ENCODE measurements at places on chromosomes 7 and 10.

GRCh38 chr10:44995914-44996669 is 4.6 kb upstream of the ZNF22 start:
- peak; percentile 24 for DNase-seq

GRCh38 chr7:27242555-27243339 is at the start of gene EVX1:
TSS of gene EVX1 (plus strand) at chr7:27242802. CDS start at chr7:27243031, 229 bp downstream.
- no peak for DNase-seq

GRCh38 chr7:157977306-157977705 is 610.3 kb downstream of the PTPRN2 start:
- DNase-seq: no peak

DNA sequence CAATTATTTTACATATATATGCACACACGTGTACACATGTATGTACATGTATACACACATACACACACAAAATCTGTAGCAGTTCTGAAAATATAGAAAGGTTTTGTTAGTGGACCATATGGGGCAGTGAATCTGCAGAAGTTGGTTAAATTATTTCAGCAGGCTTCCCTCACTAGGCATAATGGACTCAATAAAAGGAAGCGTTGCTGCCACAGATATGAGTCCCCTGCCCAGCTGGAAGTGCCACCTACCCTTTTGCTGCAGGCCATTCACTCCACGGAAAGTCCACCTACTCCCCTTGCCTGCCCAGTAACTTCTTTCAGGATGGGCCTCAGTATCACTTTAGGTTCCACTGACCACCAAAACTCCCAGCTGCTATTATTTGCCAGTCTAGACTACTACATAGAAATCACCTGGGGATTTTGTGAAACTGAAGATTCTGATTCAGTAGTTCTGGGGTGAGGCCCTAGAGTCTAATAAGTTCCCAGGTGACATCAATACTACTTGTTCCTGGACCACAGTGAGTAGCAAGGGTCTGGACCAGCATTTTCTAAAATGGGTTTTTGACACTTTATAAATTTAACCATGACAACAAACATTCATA is 29.3 kb upstream of the CROT start:
- DNase-seq: no peak

GRCh38 chr7:46707973-46708372 is 786.9 kb upstream of the IGFBP3 start:
- DNase-seq: no peak

GRCh38 chr10:77873536-77874380 is 52.8 kb downstream of the DLG5 start:
- peak; percentile 19 for DNase-seq

- DNase-seq: no peak
These were observed 138.5 kb downstream of the PLXNA4 start for GRCh38 chr7:132437730-132438129.

- no peak for DNase-seq
These were observed 181.5 kb upstream of the PLXNA4 start for GRCh38 chr7:132757783-132758182.

- no peak for DNase-seq
These were observed 12.0 kb upstream of the AOAH start for GRCh38 chr7:36736090-36736898.

DNA sequence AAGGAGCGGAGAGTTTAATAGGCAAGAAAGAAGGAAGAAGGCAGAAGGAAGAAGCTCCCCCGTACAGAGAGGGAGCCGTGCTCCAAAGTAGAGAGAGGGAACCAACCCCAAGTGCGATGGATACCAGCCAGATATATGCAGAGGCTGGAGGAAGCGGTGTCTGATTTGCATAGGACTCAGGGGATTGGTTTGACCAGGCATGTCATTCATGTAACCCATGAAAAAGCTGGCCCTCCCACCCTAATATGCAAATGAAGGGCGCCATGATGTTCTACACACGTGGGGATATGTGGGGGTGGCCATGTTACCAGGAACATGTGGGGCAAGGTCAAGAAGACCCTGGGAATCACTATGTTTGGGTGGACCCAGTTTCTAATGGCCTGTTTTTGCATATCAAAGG is 40.6 kb upstream of the FAM3C start:
- DNase-seq: no peak

GRCh38 chr10:128863411-128863810 is 603.6 kb upstream of the MGMT start:
- DNase-seq: no peak

DNA sequence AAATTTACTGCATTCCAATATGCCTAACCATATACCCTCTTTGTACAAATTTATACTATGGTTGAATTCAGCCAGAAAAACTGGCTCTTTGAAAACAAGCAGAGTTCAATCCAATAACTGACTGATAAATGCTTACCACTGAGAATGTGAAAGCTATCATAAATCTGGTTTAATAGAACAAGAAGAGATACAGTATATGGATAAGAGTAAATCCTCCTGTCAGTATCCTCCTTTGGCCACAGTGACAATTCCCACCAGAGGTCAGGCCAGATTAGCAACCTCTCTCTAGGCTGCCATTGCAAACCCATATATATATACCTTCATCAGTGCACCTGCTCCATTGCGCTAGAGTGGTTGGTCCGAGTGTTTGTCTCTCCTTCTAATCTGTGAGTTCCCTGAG is 647.2 kb downstream of the GRM8 start:
- no peak for DNase-seq

- DNase-seq: no peak
These were observed at the start of gene CTBP2 for GRCh38 chr10:125159932-125160855. TSS of gene CTBP2 (minus strand) at chr10:125160563.

DNA sequence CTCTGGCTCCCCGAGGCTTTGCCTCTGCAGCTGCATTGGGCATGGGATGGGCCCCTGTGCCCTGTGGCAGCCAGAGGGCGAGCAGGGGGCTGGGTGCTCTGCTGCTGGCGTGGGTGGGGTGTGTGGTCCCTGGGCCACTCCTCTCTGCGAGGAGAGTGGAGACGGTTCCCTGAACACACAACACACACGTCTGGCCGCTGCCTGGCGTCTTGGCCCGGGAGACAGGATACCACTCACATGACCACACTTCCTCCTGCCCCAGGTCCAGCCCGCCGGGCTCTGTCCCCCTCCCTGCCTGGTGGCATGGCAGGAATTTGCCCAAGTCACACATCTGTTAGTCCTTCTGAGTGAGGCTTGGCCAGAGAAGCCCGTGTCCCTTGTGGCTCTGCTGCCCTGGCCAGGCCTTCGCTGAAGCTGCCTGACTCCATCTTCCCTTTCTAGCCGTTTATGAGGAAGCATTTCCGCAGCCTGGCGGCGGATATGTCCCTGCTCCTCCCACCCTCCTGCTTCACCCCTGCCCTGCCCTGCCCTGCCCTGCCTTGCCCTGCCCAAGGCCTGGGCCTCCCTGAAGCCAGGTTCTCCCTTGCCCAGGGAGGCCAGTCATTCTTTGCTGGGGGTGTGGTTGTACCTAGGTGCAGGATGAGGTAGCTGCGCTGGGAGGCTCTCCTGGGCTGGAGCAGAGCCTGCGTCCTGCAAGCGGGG is 3.0 kb downstream of the BRI3 start:
- DNase-seq: peak; percentile 79

GRCh38 chr7:158976468-158976848 is 120.1 kb downstream of the DYNC2I1 start:
- DNase-seq: no peak

DNA sequence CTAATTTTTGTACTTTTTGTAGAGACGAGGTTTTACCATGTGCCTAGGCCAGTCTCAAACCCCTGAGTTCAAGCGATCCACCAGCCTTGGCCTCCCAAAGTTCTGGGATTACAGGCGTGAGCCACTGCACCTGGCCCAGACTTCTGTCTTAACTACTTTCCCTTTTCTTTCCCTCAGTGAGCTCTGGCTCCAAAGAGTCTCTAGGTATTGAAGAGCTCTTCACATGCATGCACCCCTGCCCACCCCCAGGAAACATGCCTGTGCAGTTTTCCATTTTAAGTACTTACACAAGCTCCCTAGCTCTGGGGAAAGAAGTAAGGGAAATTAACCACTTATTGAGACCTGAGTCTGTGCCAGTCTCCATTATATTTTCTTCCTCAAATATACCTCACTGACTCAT is 2.0 kb downstream of the MYOZ1 start:
- no peak for DNase-seq

GRCh38 chr7:47349401-47349800 is 232.5 kb downstream of the TNS3 start:
- no peak for DNase-seq

Measured in BJ (cell line).